Foreskin keratinocyte (primary cell): ENCODE measurements at places on chromosomes 11 and 22. TPM values are rescaled to one million over a fixed set of nuclear protein-coding genes. Genes with fewer than 3 reads are reported as not detected.
A peak's percentile ranks its signal among the peaks of the same experiment; 100 is the strongest.

- no peak for DNase-seq
These were observed 52.8 kb downstream of the WT1 start for GRCh38 chr11:32382339-32383049.

DNA sequence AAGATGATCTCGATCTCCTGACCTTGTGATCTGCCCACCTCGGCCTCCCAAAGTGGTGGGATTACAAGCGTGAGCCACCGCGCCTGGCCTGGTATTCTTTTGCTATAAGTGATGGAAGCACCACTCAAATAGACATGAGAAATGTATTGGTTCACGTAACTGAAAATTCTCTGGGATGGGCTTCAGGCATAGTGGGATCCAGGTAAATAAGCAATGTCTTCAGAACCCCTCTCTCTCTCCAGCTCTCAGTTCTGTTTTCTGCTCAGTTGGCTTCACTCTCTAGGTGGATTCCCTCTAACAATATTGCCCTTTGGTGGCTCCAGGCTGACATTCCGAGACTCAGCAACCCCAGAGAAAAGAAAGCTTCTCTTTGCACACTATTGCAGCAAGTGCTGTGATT lies 889 bp upstream of the LHFPL7 start:
- no peak for DNase-seq

TSPO gene
- 364 and 470 TPM in 2 replicates for total RNA-seq

RDX gene
- total RNA-seq = 81.5 and 88.8 TPM in 2 replicates

- DNase-seq = no peak
These were observed 49.5 kb downstream of the TTC28 start for GRCh38 chr22:28630177-28630574.

DNA sequence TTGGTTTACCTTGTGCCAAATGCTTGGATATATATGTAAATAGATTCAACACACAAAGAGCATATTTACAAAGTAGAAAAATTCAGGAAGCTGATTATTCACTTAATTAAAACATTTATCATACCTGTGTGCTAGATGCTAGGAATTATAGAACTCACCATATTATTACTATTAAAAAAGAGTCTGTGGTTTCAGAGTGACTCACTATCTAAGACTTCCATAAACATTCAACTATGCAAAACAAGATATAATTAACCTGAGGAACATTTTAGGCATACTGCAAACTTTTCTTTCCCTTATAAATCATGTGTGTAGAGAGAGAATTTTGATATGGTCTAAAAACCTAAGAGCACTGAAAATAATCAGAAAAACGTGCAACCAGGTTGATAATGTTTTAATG lies 27.3 kb downstream of the CTSC start:
- no peak for DNase-seq

GRCh38 chr11:13007182-13008060 lies 1.7 kb upstream of the RASSF10 start:
- DNase-seq = no peak

- DNase-seq = no peak
These were observed 11.7 kb downstream of the CXCR5 start for GRCh38 chr11:118895093-118896039.

DNA sequence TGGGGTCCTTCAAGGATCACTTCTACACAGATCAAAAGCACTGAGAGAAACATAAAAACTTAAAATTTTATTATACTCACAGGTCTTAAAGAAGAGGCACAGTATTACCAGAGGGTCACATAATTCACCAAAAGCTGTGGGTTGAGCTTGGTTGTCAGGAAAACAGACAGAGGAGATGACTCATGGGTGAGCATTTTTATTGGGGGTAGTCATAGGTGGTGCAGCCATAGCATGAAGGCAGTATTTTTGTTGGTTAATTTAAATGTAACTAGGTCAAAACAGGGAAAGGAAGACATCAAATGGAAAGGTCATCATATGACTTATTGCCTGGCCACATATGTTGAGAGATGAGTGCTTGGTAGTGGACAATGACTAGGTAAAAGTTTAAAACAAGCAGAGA lies 24.2 kb downstream of the OR5B17 start:
- peak; percentile 93 for DNase-seq
